Activated CD8-positive, alpha-beta memory T cell treated with anti-CD3 and anti-CD28 coated beads for 1 hour (primary cell): ENCODE measurements at places on chromosomes 13 and 19.

GRCh38 chr13:50244713-50245574 lies 229.7 kb downstream of the KCNRG start:
- DNase-seq = no peak

DNA sequence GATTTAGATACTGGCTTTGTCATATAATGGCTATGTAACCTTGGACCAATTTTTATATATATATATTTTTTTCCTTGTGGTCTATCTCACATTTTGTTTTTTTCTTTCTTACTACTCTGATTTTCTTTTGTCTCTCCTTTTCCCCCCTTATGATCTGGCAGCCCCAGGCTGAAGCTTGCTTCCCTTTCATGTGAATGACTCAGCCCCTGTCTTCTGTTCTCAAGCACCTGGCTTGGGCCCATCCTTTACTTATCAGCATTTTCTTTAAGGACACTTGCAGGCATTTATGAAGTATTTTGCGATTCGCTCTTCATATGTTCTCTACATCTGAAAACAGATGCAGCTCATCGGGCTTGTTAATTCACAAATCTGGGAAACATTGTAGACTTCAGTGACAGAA lies 163.6 kb downstream of the SPRY2 start:
- DNase-seq = no peak

- no peak for DNase-seq
Observed at GRCh38 chr13:113064534-113065405, 40.8 kb upstream of the F7 start.

DNA sequence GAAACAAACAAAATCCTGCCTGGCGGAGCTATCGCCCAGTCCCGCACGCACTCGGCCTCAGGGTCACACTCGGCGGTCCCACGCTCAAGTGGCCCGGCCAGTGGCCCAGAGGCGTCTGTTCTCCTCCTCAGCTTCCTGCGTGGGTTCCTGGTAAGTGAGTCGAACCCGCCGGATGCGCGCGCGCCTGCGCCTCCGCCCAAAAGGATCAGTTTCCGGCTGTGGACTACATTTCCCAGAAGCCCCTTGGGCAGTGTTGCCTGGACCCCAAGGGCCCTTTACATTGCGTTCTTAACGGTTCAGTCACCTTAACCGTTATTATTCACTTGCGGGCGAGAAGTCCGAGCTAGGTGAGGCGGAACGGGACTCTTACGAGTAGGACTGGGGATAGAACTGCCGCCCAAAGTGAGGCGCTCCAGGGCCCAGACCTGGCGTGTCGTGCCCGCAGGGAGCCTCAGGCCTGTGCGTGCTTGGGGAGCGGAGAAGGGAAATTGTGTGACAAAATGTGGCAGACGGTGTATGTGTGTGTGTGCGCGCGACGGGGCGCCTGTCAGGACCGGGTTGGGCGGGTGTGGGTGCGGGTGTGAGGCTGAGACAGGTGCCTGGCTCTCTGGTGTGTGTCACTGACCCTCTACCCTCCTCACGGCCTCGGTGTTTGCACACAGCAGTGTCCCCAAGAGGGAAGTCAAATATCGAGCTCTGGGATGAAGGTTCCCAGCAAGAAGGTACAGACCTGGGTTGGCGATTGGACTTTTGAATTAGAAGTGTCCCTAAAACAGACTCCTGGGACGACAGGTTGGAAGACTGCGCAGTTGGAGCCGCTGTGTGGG lies at the start of gene ZNF546:
TSS of gene ZNF546 (plus strand) at position 250 of the 827 bp plus-strand sequence. CDS start 1,267 bp downstream, outside the sequence.
- peak; percentile 83 for DNase-seq

GRCh38 chr19:6125571-6125989 lies 9.9 kb upstream of the ACSBG2 start:
- DNase-seq = peak; percentile 39

GRCh38 chr13:65468628-65469027 lies 1761.5 kb downstream of the PCDH9 start:
- no peak for DNase-seq

DNA sequence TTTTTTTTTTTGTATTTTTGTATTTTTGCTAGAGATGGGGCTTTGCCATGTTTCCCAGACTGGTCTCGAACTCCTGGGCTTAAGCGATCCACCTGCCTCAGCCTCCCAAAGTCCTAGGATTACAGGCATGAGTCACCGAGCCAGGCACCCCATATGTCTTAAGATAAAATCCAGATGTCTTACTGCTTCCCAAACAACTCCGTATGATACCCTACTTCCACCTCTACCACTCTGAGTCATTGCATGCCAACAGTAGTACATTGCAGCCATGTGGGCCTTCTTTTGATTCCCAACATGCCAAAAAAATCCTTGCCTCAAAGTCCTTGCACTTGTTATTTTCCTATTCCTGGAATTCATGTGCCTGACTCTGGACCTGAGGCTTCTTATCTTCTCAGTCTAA lies 799.2 kb downstream of the GPC5 start:
- DNase-seq = no peak

- DNase-seq = peak; percentile 55
Observed at GRCh38 chr19:6753178-6754031, 13.8 kb downstream of the SH2D3A start.

DNA sequence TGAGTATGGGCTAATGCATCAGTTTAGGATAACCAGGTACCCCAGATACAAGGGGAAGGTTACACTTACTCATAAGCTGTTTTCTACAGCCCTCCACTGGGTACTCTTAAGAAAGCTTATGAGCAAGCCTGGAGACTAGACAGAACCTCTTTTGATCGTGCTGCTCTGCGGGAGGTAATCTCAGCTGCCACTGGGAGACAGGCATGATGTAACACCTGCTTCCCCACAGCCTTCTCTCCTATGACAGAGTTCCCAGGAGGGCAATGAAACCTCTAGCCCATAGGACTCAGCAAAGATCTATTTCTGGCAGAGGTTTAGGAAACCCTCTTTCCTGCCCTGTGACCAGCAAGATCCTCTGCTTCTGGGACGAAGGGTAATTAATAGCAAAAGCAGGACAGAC lies 65.6 kb downstream of the WASF3 start:
- DNase-seq = no peak

DNA sequence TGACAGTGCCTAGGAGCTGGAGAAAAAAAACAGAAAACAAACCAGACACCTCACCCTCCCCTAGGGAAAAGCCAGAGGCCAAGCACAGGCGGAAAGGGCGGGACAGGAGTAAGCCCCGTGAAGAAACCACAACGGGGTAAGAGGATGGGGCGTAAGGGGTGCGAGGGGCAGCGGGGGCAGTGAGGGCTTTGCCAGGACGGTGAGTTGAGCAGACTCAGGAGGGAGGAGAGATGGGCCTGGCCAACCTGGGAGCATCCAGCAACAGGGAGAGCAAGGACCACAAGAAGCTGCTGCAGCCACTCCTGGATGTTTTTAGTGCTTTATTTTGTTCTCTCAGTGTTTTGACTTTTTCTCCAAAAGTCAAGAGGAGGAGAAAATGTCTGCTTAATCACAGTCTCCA lies 114.1 kb upstream of the SOX1 start:
- DNase-seq = no peak

DNA sequence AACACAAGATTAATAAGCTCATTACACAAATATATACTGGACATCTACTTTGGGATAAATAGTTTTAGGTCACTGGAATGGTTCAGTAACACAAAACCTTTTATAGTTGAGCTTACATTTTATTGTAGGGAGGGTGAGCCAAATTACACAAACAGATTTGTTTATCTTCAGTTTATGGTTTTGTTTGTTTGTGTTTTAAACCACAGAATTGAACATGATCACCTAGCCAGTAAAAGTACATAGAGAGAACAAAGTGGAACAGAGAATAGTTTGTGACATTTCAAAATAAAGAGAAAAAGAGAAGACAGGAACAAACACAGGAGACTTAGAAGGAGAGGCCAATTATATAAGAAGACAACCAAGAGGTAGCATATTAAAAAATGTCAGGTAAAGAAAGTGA lies 1930.2 kb upstream of the PCDH20 start:
- no peak for DNase-seq

DNA sequence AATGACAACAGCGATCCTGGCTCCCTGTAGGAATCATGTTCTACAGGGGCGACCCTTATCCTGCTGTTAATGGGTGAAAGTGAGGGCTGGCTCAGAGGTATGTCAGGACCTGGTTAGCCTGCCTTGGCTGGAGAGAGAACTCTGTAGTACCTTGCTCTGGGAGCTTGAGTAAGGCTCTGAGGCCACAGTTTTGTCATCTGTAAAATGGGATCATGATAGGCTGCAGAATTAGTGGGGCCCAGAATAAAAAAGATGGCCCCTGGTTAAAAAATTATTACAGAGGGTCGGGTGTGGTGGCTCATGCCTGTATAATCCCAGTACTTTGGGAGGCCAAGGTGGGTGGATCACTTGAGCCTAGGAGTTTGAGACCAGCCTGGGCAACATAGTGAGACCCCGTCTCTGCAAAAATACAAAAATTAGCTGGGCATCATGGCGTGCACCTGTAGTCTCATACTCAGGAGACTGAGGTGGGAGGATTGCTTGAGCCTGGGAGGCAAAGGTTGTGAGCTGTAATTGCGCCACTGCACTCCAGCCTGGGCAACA lies 10.5 kb upstream of the SAMD1 start:
- no peak for DNase-seq

- no peak for DNase-seq
Observed at GRCh38 chr13:113097651-113098050, 7.9 kb upstream of the F7 start.

DNA sequence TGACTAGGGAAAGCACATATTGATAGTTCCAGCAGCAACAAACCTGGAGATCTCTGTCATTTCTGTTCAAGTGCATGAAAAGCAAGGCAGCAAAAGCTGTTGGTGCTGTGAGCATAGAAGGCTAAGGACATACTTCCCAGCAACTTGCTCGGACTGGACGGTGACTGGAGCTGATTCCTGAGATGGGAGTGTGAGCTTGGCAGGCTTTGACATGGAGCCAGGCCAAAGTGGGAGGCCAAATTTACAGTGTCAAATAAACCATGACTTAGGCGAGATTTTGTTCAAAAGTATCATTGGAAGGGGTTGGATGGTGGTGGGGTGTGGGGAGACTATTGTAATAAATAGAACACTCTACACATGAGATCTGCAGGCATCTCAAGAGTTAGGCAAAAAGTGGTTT lies 5.9 kb upstream of the ARGLU1 start:
- no peak for DNase-seq

- DNase-seq = no peak
Observed at GRCh38 chr19:50268041-50268440, 61.1 kb downstream of the KCNC3 start.

DNA sequence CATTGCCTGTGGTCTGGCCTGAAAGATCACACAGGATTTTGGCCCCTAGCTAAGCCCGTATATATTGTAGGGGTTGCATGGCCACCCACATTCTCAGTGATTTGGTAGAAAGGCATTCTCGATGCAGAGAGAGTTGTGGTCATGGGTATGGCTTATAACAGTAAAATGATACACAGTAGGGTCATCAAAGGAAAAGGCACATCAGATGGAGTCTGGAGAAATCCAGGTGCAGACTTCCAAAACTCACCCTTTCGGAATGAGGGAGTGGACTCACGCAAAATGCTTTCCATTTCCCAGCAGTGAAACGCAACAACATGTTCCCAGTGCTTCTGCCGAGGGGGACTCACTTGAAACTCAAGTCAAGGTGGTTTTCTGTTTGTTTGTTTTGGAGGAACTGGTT lies 802.5 kb upstream of the SLITRK1 start:
- no peak for DNase-seq
